ENCODE measurements at places on chromosomes 5 and 9. TPM values are rescaled to one million over a fixed set of nuclear protein-coding genes. Genes with fewer than 3 reads are reported as not detected.

Gene RNF224
- total RNA-seq = 0.59 TPM

Gene ZFP2
- 4.2 TPM for total RNA-seq

Gene ITK
- 9.1 TPM for total RNA-seq

Gene IFNA2
- not detected for total RNA-seq

Gene NR2F1-AS1
- 4.4 TPM for total RNA-seq

Gene DDX41
- total RNA-seq = 84.5 TPM

Gene SETD9
- total RNA-seq = 12.2 TPM

Gene CKMT2
- total RNA-seq = 2.3 TPM

DNA sequence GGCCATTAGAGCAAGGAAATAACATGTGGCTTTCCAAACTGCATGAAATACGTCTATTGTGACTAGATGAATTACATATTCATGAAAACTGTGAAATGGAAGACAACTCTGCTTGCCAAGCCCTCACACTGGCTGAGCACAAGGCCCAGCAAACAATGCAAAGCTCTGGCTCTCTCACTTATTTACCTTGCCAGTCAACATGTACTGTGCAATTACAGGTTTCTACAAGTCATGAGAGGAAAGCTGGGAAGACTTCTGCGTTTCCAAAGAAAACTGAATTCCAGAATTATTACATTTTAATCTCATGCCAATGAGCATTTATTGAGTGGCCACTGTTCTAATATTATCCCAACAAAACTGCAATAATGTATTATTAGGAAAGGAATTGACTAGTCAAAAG, 12.1 kb upstream of the C5orf63 start:
- no peak for DNase-seq

- no peak for DNase-seq
These were observed 22.1 kb upstream of the PLPP6 start for GRCh38 chr9:4640027-4640426.

GRCh38 chr5:139494832-139495231, 12.3 kb upstream of the STING1 start:
- DNase-seq = no peak

DNA sequence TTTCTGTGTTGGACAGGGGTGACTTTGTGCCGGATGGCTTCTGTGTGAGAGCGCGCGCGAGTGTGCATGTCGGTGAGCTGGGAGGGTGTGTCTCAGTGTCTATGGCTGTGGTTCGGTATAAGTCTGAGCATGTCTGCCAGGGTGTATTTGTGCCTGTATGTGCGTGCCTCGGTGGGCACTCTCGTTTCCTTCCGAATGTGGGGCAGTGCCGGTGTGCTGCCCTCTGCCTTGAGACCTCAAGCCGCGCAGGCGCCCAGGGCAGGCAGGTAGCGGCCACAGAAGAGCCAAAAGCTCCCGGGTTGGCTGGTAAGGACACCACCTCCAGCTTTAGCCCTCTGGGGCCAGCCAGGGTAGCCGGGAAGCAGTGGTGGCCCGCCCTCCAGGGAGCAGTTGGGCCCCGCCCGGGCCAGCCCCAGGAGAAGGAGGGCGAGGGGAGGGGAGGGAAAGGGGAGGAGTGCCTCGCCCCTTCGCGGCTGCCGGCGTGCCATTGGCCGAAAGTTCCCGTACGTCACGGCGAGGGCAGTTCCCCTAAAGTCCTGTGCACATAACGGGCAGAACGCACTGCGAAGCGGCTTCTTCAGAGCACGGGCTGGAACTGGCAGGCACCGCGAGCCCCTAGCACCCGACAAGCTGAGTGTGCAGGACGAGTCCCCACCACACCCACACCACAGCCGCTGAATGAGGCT, at the start of gene ADRB2:
TSS of gene ADRB2 (plus strand) at position 559 of the 686 bp plus-strand sequence. CDS start 221 bp downstream, outside the sequence.
- peak; percentile 99 for DNase-seq

DNA sequence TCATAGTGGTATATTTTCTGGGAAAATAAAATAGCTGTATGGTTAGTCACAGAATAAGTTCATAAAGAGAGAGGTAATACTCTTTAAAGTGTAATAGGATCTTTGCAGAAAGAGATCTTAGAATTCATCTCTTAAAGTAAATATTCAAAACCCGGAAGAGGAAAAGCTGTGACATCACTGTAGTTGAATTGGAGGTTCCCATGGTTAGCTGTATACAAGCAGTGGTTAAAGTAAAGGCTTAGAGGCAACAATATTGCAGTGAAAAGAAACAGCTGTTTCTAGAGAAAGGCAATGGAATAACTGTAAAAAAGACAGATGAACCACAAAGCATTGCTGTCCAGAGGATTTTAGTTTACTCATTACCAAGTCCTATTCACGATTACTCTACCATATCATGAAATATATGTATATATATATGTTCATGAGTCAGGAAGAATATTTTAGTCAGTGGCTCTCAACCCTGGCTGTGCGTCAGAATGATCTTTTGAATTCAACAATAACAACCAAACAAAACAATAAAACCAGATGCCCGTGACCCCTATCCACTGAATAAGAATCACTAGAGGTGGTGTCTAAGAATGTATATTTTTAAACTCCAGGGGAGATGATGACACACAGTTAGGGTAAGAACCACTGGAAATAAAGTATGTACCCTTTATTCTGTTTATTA, 4.7 kb downstream of the ERCC6L2 start:
- DNase-seq = no peak

DNA sequence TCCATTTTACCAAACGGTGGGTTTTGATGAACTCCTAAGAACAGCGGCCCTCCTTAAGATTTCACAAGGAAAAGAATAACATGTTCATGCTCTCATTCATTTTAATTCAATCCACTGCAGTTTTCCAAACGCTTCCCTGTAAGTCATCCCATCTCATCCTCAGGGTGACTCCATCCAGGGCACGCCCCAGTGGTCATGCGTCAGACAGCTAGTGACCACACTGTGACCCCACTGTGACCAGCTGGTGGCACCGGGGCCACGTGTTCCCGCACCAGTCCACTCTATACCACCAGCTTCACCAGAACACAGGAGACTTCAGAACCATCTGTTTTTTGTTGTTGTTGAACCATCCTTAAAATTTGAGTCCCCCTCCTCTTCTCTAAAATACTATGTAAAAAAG, 14.3 kb downstream of the ATPSCKMT start:
- DNase-seq = peak; percentile 9

GRCh38 chr5:126525630-126526245, 69.3 kb downstream of the ALDH7A1 start:
- no peak for DNase-seq

GRCh38 chr5:80916676-80917075, 43.5 kb upstream of the RASGRF2 start:
- no peak for DNase-seq

- no peak for DNase-seq
These were observed 66.4 kb upstream of the COL15A1 start for GRCh38 chr9:98877311-98877710.

DNA sequence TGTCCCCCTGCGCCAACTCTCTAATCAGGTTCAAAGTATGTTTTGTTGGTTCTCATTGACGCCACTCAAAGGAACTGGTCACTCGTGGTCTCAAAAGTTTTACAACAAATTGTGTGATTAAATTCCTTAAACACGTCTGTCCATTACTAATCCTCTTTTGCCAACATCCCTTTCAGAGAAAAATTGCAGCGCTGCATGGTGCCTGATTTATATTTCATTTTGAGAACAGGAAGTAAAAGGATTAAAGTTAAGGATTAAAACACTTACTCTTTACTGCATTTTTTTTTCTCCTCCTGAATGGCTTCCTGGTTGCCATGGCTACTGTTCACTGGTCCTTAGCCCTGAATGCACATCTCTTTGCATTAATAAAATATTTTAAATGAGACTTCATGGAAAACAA, 383.5 kb downstream of the GLIS3 start:
- no peak for DNase-seq

DNA sequence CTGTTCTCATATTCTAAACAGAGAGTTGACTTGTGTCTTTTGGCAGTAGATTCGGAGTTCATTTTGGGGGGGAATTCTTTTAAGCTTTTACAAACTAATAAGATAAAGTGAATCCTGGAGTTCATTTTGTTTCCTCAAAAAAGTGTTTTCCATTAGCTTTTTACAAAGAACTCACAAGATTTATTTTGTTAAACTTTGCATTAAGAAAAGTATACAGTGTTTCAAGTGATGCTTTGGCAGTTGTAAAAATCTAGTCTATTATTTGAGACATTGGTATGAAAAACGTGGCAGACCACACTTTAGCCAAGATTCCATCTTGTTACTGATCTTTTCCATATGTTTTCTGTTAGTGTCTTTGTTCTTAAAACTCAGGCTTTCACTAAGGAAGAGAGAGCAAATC, 1.2 kb upstream of the OMD start:
- DNase-seq = no peak

DNA sequence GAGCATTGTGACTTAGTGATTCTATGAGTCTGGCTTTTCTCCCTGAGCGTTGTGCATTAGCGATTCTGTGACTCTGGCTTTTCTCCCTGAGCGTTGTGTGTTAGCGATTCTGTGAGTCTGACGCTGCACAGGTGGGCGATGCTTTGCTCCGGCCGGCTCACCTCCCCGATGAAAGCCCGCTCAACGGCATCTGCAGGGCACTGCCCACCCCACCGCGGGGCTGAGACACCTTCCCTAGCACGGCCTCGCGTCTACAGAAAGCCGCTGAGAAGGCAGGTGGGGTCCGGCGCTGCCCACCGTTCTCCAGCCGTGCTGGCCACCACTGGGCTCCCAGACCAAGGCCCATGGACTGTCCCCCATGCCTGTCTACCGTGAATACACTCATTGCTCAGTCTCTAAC, 12.8 kb upstream of the SLC9A3 start:
- DNase-seq = peak; percentile 67

DNA sequence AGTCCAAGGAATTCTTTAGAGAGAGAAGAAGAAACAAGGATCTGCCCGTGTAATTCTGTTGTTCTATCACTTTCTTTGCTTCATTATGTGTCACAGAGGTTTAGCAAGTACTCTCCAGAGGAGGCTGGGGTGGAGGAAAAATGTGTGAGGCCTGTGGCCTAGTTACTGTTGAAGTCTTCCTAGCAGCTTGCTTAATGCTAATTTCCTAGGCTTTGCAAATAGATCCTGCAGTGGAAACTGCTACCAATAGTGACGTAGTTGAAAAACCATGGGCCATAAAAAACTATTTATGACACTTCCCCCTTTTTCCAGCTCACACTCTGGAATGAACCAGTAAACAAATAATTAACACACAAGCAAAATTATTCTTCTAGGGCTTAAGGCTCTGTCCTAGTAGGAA, 27.0 kb upstream of the C9orf72 start:
- no peak for DNase-seq

DNA sequence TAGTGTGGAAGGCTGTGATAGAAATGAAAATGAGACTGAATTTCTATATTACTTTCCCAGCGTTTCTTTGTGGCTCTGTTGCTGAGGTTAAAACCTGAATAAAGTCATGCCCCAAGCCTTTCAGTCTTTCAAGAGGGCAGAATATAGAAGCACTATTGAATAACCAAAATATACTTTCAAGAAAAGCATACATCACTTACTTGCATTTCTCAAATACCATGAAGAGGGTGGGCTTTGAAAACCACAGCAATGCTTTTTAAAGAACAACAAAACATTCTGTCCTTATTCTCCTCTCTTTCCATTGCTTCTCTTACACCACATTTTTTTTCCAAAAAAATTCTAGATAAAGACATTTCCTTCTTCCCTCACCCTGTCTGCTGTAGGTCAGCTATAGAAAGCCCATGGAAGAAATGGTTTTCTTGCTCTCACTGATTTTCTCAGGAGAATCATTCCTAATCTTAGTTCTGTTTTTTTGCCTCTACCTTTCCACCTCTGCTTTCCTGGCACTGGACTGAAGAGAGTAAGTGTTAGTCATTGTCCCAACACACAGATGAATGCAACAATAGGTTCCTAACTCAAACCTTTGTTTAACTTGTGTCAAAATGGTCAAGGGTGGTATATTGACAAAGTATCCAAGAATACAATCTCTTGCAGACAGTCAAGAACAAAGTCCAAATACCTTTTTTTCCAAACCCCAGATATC, 51.6 kb downstream of the NUDT12 start:
- no peak for DNase-seq

DNA sequence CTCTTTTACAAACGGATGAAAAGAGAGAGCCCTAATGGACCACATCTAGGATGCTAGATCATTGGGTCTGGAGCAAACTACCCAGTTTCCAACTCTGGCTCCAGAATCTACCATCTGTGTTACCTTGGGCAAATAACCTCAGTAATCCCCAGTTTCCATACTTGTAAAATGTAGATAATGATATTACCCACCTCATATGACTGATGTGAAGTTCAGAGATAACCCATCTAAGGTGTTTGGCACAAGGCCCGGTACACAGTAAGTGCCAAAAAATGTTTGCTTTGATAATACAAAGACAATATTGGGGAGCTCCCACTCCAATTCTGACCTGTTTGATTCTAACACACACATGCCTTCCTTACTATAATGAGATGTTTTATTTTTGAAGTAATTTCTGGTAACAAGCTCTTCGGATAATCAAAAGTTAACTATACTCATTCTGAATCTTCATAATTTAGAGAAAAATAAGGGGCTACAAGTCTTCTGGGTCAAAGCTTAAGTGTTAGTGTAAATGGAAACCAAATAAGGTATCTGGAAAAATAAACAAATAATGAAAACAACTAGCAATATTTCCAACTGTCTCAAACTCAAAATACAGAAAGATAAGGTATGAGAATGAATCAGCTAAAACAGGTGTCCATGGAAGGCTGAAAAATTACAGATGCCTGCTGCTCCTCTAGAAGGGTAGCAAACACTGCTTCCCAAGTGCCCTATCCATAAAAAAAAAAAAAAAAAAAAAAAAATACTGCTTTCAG, 30.4 kb downstream of the ELL2 start:
- DNase-seq = no peak

DNA sequence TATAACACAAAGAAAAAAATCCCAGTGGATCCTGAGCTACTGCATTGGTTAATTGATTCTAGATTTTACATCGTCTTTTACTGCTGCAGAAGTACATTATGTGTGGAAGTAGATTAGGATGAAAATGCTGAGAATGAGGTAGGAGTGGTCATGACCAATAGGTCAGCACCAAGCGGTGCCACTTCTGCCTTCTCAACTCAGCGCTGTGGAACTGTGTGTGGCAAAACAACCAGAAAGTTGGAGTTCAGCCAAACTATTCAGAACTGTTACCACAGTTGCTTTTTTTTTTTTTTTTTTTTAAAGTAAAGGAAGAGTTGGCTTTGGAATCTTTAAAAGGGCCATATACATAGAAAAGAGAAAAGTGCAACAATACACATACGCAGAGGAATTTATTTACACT, 24.2 kb downstream of the POU5F2 start:
- peak; percentile 44 for DNase-seq
